ENCODE measurements at places on chromosomes 7 and 10.

GRCh38 chr10:89836840-89837164 is 135.4 kb downstream of the KIF20B start:
- peaks cover 21% of the 10 kb centered on the region for H3K27me3 ChIP-seq
- no peak for DNase-seq
- no peaks in the 10 kb centered on the region for H3K36me3 ChIP-seq

GRCh38 chr7:72493850-72494661 is 81.9 kb upstream of the CALN1 start:
- H3K36me3 ChIP-seq = no peaks in the 10 kb centered on the region
- H3K27ac ChIP-seq = no peak overlapping the region
- H3K27me3 ChIP-seq = no peaks in the 10 kb centered on the region
- no peak overlapping the region for H3K4me3 ChIP-seq
- peak; percentile 38 for DNase-seq

DNA sequence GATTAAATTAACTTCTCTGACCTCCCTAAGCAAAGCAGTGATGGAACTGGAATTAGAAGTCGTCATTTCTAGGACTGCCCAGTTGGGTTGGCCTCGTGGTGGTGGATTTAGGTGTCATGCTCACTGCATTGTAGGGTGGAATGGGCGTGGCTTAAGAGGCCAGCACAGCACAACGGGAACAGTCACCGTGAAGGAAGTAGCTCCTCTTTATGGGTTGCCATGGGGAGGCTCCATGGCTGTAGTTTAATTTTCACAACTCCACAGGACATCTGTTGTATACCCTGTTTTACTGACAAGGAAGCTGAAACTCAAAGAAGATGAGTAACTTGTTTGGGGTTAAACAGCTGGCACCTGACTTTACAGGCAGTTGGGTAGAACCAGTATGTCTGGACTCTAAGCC is 208.3 kb downstream of the CELF2 start:
- no peaks in the 10 kb centered on the region for H3K27me3 ChIP-seq
- no peak for DNase-seq
- H3K4me3 ChIP-seq = 0 out of 2 replicates have a peak overlapping the region, but pooled peaks have one; percentile 8
- peak overlapping the region; percentile 77 for H3K27ac ChIP-seq

GRCh38 chr7:20199015-20199737 is 18.0 kb downstream of the MACC1 start:
- H3K4me3 ChIP-seq = no peak overlapping the region
- H3K27me3 ChIP-seq = no peaks in the 10 kb centered on the region
- peak; percentile 94 for DNase-seq
- H3K36me3 ChIP-seq = peaks cover 2% of the 10 kb centered on the region
- peaks cover 25% of the 10 kb centered on the region for H3K4me1 ChIP-seq
- H3K27ac ChIP-seq = peak overlapping the region; percentile 3

DNA sequence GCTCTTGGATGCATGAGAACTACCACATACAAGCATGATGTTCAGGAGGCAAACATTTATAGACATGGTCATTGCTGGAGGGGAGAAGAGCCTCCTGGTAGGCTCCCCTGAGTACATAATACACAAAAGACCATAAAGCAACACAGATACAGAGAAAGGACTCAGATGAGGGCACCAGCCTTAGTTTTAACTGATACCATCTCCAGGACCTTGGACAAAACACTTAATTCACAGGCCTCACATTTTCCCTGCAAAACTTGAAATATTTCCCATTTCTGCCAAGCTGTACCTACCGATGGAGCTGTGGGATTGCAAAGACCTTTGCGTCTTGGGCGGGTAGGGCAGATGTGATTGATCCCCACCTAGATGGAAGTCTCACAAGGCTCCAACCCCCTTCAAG is 16.7 kb upstream of the ZNF488 start:
- H3K27ac ChIP-seq = no peak overlapping the region
- no peaks in the 10 kb centered on the region for H3K36me3 ChIP-seq
- DNase-seq = no peak
- no peak overlapping the region for H3K4me3 ChIP-seq

DNA sequence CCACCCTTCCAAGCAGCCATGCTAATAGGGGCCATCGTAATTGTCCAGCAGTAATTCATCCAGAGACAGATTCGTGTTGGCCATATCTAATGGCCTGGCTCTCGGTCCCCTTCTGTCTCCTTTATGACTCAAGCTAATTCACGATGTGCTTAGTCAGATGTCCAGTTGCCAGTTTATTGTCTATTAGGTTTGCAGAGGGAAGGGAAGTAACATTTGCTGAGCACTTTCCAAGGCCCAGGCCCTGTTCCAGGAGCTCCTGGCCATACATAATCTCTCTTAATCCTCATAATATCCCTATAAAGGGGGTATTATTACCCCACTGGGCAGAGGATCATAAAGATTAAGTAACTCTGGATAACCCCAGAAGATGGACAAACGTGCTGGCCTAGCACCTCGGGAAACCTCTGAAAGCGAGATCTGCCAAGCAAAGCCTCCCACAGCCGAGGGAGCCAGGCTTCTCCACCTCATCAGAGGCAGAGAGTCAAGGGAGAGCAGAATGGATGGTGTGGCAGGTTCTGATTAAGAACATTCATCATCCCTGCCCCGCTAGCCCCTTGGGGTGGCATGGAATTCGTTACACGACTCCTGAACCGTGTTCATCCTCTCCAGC is 153.7 kb downstream of the PLXNA4 start:
- no peak for DNase-seq
- H3K4me3 ChIP-seq = no peak overlapping the region
- H3K36me3 ChIP-seq = no peaks in the 10 kb centered on the region
- no peaks in the 10 kb centered on the region for H3K4me1 ChIP-seq
- H3K27ac ChIP-seq = no peak overlapping the region
- no peaks in the 10 kb centered on the region for H3K27me3 ChIP-seq

- no peak overlapping the region for H3K4me3 ChIP-seq
- no peak overlapping the region for H3K27ac ChIP-seq
- no peak for DNase-seq
- peaks cover 19% of the 10 kb centered on the region for H3K4me1 ChIP-seq
- no peaks in the 10 kb centered on the region for H3K27me3 ChIP-seq
Observed at GRCh38 chr7:102000123-102000522, 182.7 kb downstream of the CUX1 start.

- no peaks in the 10 kb centered on the region for H3K27me3 ChIP-seq
- no peak for DNase-seq
- H3K4me3 ChIP-seq = no peak overlapping the region
- H3K27ac ChIP-seq = no peak overlapping the region
Observed at GRCh38 chr7:109611656-109612055, 1042.0 kb downstream of the DNAJB9 start.

- no peak for DNase-seq
- H3K36me3 ChIP-seq = no peaks in the 10 kb centered on the region
- H3K4me1 ChIP-seq = no peaks in the 10 kb centered on the region
- no peak overlapping the region for H3K4me3 ChIP-seq
Observed at GRCh38 chr10:69268761-69269416, 9.4 kb upstream of the HK1 start.

DNA sequence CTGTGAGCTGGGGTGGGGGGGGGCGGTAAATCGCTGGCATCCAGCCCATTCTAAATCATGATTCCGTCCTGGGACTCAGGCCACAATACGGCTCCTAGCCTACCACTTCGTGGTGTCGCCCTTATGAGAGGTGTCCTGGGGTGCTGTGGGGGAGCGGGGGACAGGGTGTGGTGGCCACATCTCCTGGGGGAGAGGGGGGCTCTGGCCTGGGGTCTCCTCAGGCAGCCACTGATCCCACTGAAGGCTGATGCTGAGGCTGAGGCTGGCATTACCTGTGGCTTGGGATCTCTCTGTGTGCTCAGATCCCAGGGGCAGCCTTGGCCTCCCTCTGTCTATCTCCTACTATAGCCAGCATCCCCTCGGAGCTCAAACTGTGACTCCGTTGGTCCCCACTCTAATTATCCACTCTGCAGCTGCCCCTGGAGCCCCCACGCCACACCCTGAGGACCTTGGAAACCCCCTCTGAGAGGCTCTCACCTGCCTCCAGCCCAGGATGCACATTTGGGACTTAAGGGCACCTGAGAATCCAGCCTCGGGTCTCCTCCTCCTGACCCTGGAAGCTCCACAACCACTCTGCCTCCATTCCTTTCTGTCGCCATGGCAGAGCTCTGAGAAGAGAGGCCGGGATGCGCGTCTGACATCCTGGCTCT is 249.3 kb upstream of the TCERG1L start:
- no peaks in the 10 kb centered on the region for H3K36me3 ChIP-seq
- H3K4me3 ChIP-seq = no peak overlapping the region
- H3K27me3 ChIP-seq = no peaks in the 10 kb centered on the region
- no peaks in the 10 kb centered on the region for H3K4me1 ChIP-seq
- no peak for DNase-seq

GRCh38 chr10:73172867-73173266 is 4.9 kb downstream of the FAM149B1 start:
- H3K36me3 ChIP-seq = no peaks in the 10 kb centered on the region
- no peaks in the 10 kb centered on the region for H3K4me1 ChIP-seq
- no peak for DNase-seq
- H3K4me3 ChIP-seq = no peak overlapping the region
- H3K27me3 ChIP-seq = no peaks in the 10 kb centered on the region
- no peak overlapping the region for H3K27ac ChIP-seq

DNA sequence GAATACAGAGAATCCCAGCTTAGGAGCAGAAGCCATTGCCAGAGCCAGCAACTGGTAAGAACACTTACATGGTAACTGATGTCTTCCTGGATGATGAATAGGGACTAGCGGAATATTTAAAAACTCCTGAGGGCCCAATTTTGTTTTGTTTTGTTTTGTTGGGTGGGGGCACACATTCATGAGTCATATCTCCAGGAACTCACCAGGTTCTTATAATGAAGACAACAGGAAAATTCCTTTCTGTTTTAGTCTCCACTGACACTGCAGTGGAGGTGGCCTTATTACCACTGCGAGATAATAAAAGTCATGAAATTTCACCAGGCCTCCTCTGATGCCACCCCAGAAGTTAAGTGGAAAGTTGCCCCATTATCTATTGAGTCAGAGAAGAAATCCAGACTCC is 6.6 kb upstream of the CUZD1 start:
- no peaks in the 10 kb centered on the region for H3K27me3 ChIP-seq
- no peak overlapping the region for H3K4me3 ChIP-seq
- no peaks in the 10 kb centered on the region for H3K4me1 ChIP-seq
- H3K36me3 ChIP-seq = peaks cover 1% of the 10 kb centered on the region
- no peak for DNase-seq
